CD4-positive, alpha-beta T cell treated with Interleukin-10 for 1 hour (primary cell): ENCODE measurements at places on chromosomes 3 and 15.

GRCh38 chr3:162400697-162401096 is 904.1 kb downstream of the OTOL1 start:
- no peak for DNase-seq

- DNase-seq: no peak
These were observed 406.7 kb downstream of the OCA2 start for GRCh38 chr15:27692438-27692837.

DNA sequence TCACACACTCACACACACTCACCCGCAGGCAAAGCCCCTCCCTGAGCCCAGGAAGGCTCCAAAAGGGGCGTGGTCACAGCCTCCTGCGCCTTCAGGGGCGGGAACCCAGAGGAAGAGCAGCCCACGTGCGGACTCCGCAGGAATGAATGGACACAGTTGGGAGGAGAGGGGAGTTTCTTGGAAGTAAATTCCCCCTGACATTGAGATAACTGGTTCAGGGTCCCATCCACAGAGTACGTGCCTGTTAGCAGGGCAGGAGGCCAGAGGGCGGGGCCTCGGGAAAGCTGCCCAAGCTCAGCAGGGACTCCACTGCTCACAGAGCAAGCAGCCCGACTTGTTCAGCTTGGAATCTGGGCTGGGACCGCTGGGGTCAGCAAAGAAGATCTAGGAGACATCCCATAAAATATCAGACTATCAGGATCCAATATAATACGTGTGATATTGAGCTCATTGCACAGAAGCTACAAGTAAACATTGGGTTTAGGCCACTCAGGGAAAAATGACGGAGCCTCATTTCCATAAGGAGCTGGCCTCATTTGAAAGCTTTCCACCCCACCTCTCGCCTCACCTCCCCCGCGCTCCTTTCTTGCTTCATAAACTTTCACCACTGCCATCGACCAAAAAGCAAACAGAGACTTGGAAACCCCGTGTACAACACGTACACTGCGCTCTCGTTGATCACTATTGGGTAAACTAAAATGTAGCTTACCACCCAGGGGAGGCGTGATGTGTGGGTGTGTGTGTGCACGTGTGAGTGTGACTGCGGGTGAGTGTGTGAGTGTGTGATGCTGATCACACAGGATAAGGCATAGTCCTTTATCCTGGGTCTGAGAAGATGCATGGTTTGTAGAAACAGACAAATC is 36.0 kb downstream of the TM2D3 start:
- no peak for DNase-seq

DNA sequence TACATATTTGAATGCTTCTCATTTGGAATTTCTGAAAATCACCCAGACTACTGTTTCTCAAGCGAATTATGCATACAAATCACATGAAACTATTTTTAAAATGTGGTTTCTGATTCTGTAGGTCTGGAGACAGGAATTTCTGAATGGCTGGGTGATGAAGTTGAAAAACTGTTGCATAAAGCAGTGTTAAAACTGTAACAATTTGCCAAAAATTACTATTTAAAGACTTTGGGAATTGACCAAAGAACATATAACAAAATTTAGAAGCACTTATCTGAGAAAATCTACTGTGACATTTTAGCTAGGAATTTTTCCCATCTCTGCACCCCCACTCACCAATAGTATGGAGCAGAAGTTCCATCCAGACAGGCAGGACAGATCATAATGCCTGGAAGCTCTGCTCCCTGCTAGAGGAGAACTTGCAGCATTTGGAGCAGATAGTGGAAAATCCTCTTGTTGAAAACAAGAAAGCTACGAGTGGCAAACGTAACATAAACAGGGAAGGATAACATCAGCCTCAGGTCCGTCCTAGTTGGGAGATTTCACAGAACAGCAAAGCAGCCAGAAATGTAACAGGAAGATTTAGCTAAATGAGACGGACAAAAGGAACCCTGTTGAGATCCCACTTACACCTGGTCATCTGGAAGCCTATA is 132.3 kb upstream of the MCTP2 start:
- DNase-seq: no peak

- peak; percentile 70 for DNase-seq
These were observed 14.2 kb downstream of the EIF4E3 start for GRCh38 chr3:71710906-71711494.

GRCh38 chr3:171049861-171050444 is 23.4 kb upstream of the SLC2A2 start:
- DNase-seq: peak; percentile 40

DNA sequence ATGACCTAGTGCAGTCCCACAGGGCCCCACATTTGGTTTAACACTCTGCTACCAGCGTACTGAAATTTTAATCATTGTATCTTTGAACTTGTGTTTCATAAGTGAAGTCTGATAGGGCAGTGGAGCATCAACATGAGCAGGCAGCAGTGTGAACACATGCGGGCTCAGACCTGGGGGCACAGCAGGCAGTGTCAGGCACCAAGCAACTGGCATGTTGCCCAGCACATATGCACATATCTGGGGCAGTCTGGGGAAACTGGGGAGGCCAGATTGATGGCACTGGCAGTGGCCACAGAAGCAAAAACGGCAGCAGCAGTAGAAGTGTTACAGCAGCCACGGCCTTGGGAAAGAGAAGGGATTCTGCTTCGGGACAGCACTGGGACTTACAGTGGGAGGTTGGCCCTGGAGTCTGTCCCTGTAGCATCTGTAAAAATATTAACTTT is 353.9 kb upstream of the KCNMB2 start:
- DNase-seq: no peak
